ENCODE measurements at places on chromosomes 12 and 14.
A peak's percentile ranks its signal among the peaks of the same experiment; 100 is the strongest.

GRCh38 chr14:64026600-64026999, 173.8 kb downstream of the SYNE2 start:
- no peak for DNase-seq

GRCh38 chr14:81208489-81208888, 12.3 kb downstream of the GTF2A1 start:
- DNase-seq: no peak

DNA sequence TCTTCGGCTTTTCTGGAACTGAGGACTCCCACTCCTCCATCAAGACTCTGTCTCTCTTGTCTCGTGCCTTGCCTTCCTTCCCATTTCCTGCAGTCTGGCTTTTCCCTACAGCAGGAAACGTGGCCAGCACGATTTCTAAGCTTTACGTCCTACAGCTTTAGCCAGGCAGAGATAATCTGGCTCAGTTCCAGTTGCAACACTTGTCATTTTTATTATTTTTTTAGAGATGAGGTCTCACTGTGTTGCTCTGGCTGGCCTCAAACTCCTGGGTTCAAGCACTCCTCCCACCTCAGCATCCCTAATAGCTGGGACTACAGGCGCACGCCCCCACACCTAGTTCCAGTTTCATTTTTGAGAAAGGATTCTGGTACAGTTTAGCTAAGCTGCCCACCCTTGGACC, 19.9 kb downstream of the CALM1 start:
- no peak for DNase-seq

- no peak for DNase-seq
Measured at GRCh38 chr14:92416544-92416943, 93.6 kb downstream of the SLC24A4 start.

- DNase-seq: no peak
Measured at GRCh38 chr12:50026691-50027090, 1.4 kb upstream of the RACGAP1 start.

DNA sequence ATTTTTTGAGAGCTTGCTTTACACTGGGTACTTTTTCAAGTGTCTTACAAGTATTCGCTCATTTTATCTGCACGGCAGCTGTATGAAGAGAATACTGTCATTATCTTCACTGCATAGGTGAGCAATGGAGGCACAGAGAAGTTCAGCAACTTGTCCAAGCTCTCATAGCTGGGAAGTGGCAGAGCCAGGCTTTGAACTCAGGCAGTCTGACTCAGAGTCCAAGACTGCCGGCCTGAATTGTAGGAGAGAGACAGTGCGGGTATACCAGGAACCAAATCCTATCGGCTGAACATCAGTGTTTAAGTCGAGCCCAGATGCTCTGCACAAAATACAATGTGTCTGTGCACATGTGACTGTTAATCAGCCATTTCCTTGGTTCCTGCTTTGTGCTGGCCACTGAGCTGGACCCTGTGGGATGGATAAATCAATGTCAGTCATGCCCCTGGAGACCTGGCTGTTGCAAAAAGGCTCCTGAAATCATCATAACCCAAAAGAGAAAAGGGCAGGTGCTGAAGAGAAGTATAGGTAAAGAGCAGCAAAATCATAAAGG, 474.6 kb downstream of the DPF3 start:
- no peak for DNase-seq

GRCh38 chr14:39641224-39641623, 209.0 kb upstream of the FBXO33 start:
- no peak for DNase-seq

- no peak for DNase-seq
Measured at GRCh38 chr14:99023371-99023770, 248.6 kb downstream of the BCL11B start.

- DNase-seq: no peak
Measured at GRCh38 chr14:73333031-73333430, 95.7 kb downstream of the PAPLN start.

DNA sequence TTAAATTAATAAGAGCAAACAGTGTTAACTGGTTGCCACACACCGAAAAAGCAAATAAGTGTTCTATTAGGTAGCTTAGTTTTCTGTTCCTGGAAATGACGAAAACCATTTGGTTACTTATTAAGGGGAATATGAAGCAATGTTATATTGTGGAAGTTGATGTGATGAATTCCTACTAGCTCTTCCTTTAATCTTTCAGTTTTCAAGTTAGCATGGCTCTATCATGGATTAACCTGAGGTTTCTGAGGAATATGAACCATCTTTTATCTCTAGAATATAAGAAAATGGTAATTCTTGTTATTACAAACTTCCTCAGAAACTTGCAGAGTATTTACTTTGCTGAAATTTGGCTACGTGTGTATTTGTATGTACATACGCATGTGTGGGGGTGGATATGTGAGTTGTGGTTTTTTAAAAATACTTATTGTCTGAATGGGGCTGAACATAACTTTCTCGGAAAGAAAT, 245.7 kb downstream of the KCNC2 start:
- DNase-seq: no peak

DNA sequence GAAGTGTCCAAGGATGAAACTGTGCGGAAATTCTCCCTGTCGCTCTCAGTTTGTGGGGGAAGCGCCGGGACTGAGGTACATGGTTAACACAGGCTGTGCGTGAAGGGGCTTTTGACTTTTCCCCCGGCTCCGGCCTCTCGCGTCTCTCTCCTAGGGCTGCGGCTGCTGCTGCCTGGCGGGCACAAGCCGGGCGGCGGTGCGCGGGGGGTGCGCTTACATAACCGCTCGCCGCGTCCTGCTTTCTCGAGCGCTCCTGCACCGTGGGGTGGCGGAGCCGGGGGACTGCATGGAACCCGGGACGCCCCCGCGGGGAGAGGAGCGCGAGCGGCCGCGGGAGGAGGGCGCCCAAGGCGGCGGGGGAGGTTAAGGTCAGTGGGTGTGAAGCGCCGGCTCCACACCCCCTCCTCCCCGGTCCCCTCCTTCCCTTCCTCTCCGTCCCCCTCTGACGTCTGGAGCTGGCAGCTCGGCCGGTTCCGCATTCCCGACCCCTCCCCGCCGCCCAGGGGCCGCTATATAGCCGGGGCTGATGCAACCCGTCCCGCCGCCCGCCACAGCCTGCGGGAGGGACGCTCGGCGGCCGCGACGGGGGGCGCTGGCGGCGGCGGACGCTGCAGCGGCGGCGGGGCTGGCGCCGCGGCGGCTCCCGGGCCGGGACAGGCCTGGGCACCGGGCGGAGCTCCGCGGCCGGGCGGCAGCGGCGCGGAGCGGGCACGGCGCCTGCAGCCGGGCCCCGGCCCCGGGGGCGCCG, at the start of gene JDP2:
Gene JDP2 (plus strand): TSS at position 541 of the 748 bp plus-strand sequence. CDS start 9,899 bp downstream, outside the sequence.
- DNase-seq: peak; percentile 10

GRCh38 chr14:74804219-74804825, 41.2 kb downstream of the YLPM1 start:
- DNase-seq: peak; percentile 23

DNA sequence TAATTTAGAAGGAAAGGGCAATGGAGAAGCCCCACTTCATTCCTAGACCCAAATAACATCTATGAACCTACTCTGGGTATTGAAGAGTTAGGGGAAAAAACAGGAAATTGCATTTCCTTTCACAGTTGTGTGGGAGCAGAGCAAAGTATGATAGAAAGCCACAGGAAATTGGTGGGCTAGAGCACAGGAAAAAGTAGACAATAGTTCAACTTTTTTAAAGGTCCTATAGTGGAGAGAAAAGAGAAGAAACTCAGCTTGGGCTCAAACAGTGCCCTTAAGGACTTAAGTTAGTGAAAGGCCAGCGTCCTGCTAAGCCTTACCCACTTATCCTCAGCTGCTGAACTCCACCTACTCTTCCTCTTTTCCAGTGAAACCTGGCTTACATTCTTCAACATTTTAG, 258.1 kb downstream of the DPY19L2 start:
- no peak for DNase-seq

- DNase-seq: no peak
Measured at GRCh38 chr14:55482936-55483605, 42.7 kb upstream of the TBPL2 start.

DNA sequence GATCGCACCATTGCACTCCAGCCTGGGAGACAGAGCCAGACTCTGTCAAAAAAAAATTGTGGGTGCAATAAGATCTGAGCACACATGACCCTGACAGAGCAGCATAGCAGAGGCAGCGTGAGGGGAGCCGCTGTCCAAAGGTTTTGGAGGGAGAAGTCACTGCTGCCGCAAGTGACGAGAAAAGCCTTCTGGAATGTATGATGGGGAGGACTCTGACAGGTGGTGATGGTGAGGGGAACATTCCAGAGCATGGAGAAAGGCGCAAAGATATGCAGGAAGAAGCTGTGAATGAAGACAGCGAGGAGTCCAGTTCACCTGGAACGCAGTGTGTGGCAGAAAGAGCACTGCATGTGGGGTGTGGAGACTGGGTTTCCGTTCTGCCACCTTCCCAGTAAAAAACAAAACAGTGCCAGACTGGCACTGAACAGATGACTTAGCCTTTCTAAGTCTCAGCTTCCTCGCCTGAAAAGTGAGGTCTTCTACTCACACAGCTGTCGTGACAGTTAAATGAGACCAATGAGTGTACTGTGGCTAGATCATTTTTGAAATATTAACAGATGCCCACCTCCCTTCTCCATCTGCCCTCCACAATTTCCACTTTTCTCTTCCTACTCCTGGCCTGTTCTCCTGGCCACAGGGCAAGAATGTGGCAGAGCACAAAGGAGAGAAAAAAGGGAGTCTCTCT, 53.4 kb upstream of the PTHLH start:
- DNase-seq: no peak

- DNase-seq: no peak
Measured at GRCh38 chr14:54845641-54846040, 57.0 kb downstream of the GCH1 start.

GRCh38 chr12:67237231-67237630, 31.9 kb upstream of the CAND1 start:
- DNase-seq: no peak

DNA sequence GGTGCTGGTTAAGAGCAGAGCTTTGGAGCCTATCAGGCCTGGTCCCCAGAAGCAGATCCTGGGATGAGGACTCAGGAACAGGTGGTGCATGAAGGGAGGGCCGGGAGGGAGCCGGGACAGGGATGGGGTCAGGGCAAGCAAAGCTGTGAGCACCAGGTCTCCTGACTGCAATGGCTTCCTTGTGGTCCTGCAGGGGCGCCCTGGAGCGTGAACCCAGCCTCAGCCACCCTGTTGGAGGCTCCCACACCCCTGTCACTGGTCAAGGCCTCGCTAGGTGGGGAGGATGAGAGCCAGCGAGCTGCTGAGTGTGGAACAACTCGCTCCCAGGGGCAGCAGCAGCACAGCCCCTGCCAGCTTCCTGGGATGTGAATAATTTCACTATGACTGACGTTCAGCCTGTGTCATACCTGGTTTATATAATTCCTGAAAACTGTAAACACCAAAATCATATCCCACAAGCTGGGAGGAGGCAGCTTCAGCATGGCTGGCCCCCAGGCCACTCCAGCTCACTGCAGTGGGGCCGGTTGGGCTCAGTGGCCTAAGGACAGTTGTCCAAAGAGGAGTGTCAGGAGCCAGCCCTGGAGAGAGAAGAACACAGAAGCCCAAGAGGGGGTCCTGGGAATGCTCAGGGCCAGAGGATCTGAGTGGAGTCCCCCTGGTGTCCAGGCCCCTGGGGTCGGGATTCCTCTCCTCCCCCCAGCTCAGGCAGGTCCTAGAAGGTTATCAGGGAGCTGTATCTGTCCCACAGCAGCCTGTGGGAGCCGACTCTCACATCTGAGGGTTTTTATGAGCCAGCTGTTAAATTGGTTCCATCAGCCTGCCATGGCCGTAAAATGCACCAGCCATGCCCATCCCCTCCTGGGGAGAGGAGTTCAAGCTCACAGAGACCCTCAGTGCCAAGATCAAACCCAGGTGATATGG, 272.9 kb downstream of the ADGRD1 start:
- DNase-seq: no peak

GRCh38 chr14:35471803-35472202, 62.2 kb upstream of the INSM2 start:
- DNase-seq: no peak

- DNase-seq: no peak
Measured at GRCh38 chr12:92529944-92530343, 172.8 kb upstream of the PLEKHG7 start.

DNA sequence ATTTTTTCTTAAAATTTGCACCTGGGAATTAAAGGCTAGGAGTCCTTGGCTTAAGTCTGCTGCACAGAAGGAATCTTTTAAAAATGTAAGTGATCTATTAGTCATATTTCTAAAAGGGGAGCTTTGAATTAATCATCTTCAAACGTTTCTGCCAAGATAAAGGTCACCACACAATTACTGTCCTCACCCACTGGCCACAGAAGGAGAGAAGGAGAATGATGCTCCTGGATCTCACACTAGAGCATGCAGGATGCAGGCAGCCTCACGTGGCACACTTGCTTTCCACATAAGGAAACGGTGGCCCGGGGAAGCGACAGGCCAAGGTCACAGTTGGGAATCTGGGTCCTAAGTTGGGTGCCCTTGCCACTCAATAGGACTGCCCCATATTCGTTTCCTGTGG, 16.9 kb downstream of the PLEKHG7 start:
- DNase-seq: no peak

GRCh38 chr12:62299617-62300016, 39.4 kb downstream of the USP15 start:
- no peak for DNase-seq

DNA sequence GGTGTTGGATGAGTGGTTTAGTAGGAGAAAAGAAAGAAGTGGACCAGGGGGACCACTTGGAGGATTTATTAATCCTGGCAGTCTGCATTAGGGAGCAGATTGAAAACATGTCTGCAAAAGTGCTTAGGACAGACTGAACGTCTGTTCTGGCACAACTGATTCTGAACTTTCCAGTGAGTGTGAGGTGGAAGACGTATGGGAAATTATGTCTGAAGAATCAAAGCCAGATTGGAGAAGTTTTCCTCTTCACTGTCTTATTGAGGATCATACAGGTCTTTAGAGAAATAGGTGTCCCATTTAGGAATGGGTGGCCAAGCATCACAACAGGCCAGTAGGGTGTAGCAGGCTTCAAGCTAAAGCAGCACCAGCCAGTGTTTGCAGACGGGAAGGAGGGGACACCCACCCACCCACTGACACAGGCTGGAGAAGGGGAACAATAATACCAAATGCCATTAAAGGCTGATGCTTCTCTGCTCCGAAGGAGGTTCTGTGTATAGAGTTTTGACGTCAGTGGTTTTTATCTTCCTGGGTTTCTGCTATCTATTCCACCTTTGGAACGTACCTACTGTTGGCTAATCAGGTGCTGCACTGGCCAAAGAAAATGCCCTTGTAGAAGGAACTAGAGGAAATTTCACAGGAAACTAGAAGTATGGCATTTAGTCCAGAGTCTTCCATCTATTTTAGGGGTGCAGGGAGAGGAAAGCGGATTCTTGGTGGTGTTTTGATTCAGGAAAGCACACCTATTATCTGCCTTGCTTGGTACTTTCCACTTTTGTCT, 1.8 kb downstream of the SRRM4 start:
- no peak for DNase-seq

GRCh38 chr14:102573591-102574046, 18.8 kb upstream of the RCOR1 start:
- no peak for DNase-seq

DNA sequence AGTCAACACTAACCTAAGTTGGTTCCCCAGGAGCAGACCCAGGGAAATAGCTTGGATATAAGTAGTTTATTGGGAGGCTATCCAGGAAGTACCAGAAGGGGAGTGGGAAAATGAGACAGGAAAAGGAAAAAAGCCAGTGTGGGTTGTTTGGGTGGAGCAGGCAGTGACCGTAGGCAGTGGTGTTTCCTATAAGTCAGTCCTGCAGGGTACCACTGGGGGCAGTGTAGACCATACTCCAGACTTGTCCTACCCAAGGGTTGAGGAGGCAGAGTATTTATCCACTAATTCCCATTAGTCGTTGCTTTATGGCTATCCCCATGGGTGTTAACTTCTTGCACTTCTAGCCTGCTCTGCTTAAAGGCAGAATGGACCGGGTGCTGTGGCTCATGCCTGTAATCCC, 6.4 kb upstream of the CCDC60 start:
- no peak for DNase-seq

- DNase-seq: no peak
Measured at GRCh38 chr12:118061873-118062843, 1.2 kb upstream of the WSB2 start.
